ENCODE measurements at places on chromosomes 11 and 22.

- no peak for DNase-seq
Measured at GRCh38 chr11:69213316-69213715, 57.6 kb downstream of the SMIM38 start.

DNA sequence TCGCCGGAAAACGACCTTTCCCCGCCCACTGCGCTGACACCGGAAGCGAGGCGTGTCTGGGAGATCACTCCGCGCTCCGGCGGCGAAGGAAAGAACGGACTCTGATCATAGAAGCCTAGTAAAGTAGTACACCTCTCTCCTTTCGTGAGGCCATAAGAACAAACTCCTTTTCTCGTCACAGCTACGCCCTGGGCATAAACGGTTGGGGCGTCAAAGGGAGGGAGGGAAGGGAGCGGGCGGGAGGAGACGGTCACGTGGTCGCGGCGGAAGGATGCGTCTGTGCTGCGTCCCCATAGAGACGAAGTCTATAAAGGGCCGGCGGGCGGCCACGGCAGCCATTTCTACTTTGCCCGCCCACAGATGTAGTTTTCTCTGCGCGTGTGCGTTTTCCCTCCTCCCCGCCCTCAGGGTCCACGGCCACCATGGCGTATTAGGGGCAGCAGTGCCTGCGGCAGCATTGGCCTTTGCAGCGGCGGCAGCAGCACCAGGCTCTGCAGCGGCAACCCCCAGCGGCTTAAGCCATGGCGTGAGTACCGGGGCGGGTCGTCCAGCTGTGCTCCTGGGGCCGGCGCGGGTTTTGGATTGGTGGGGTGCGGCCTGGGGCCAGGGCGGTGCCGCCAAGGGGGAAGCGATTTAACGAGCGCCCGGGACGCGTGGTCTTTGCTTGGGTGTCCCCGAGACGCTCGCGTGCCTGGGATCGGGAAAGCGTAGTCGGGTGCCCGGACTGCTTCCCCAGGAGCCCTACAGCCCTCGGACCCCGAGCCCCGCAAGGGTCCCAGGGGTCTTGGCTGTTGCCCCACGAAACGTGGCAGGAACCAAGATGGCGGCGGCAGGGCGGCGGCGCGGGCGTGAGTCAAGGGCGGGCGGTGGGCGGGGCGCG lies at the start of gene ATF4:
Gene ATF4, plus strand, starts transcription at position 337 of the 880 bp plus-strand sequence. CDS start 884 bp downstream, outside the sequence.
- peak; percentile 100 for DNase-seq

- no peak for DNase-seq
Measured at GRCh38 chr11:15194671-15195415, 80.1 kb downstream of the INSC start.

DNA sequence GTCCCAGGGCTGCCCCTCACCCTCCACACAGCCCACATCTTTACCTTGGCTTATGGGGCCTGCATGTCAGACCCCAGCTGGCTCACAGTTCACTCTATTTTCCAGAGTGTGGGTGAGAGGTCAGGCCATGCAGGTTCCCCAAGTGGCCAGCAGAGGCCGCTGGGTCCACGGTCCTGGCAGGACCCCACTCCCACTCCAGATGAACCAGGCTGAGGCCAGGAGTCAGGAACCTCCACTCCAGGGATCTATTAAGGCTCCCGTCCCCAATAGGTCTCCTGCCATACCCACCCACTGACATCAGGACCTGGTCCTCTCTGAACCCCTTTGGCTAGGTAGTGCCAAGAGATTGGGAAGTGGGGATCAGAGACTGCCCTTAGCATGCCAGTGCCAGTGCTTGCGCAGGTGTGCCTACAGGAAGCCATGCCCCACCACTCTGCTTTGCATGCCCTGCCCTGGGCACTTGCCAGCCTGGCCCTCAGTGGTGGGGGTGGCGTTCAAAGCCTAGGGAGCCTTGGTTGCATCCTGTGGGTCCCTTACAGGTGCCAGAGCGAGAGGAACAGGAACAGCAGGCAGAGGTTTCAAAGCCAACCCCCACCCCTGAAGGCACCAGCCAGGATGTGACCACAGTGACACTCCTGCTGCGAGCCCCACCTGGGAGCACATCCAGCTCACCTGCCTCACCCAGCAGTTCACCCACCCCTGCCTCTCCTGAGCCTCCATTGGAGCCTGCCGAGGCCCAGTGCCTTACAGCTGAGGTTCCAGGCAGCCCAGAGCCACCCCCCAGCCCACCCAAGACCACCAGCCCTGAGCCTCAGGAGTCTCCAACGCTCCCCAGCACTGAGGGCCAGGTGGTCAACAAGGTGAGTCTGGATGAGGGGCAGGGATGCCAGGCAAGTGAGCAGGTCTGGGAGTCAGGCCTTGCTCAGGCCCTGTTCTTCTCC lies 8.3 kb downstream of the SMTN start:
- peak; percentile 70 for DNase-seq

- peak; percentile 38 for DNase-seq
Measured at GRCh38 chr11:84173078-84173477, 886.9 kb upstream of the CCDC90B start.

DNA sequence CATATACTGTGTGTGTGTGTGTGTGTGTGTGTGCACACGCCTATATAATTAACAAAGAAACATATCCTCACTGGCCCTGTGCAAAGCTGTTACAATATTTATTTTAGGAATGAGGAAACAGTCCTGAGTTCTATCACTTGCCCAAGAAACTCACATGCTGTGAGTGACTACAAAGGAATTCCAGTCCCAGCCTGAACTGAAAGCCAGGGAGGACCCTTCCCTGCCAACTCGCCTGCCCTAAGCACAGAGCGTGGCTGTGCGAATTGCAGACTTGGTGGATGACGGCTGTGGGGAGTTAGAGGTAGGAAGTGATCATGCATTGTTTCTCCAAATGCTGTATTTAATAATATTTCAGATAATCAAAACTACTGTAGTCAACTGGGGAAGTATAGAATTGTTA lies 26.4 kb upstream of the CD5 start:
- no peak for DNase-seq

DNA sequence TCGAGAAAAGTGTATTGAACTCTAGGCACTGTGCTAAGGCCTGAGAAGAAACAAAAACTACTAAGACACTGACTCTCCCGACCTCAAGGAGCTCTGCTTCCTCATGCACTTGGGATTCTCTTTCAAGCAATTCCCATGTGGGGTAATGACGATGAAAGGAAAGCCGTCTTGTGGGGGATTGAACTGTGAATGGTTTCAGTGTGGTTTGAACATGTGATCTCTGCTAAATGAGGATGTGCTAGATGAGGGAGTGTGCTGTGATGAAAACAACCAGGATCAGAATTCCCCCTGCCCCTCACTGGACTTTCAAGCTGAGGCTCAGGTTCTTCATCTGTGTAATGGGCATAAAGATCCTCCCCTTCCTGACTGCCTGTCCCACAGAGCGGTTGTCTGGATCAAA lies 74.9 kb downstream of the DEPDC5 start:
- DNase-seq: no peak

Measured in eye (tissue), 1 donor.